Stimulated activated CD8-positive, alpha-beta memory T cell treated with anti-CD3 and anti-CD28 coated beads, Interleukin-4, amount 100 ng/mL, for 48 hours (primary cell): ENCODE measurements at places on chromosomes 2 and 18.

DNA sequence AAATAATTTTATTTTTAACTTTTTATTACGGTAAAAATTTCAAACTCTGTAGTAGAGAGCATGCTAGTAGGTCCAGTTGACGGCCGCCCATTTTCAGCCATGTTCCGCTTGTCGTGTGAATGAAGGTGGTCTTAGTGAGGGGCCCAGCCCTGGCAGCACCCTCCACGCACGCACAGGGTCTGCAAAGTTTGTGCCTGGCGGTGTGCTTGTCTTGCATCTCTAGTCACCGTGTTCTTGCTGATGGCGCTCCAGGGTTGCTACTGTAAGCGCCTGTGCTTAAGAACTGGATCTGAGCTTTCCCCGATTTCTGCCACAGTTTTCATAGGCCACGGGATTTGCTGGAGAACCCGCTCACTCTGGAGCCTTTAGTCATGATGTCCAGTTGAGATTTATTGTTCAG is 28.9 kb downstream of the LDLRAD4 start:
- DNase-seq, result no peak

DNA sequence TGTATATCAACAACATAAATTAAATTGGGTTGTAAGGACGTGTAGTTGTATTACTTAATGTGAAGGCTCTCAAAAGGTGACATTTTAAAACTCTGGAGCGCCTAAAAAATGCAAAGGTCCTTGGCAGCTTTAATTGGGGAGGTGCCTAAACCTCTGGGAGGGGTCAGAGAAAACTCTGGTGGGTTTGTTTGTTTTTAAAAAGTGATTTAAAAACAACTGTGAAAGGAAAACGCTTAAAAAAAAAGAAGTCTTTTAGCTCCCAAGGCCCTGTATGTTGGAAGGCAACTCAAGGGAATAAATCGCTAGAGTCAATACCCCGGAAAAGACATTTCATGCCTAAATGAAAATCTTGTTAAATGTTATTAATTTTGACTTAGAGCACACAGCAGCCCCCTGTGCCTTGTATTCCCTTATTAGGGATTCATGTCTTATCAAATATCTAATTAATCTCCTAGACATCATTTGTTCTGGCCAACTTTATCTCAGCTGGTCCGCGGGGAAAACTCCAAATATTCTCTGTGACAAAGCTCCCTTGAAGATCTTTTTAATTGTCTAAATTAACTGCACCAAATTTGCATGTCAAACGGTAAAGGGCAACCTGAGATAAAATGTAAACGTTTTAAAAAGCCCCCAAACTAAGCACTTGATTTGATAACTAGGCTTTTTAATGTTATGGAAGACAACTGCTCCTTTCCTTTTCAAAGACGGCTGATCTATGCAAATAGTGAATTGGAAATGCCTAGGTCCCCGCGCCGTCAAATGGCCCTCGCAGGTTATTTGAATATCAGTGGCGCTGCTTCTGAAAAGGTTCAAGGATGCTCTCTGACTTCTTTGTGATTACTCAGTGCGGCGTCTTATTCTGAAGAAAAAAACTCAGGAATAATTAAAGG is 4.2 kb downstream of the SP9 start:
- DNase-seq, result no peak

GRCh38 chr18:74314759-74315463 is 728 bp upstream of the C18orf63 start:
- DNase-seq, result no peak

GRCh38 chr2:145807968-145808367 is 1288.0 kb upstream of the ZEB2 start:
- DNase-seq, result no peak

- DNase-seq, result no peak
Measured at GRCh38 chr2:127371037-127371436, 16.7 kb downstream of the MAP3K2 start.

GRCh38 chr2:207072571-207072970 is 93.2 kb downstream of the KLF7 start:
- no peak for DNase-seq

DNA sequence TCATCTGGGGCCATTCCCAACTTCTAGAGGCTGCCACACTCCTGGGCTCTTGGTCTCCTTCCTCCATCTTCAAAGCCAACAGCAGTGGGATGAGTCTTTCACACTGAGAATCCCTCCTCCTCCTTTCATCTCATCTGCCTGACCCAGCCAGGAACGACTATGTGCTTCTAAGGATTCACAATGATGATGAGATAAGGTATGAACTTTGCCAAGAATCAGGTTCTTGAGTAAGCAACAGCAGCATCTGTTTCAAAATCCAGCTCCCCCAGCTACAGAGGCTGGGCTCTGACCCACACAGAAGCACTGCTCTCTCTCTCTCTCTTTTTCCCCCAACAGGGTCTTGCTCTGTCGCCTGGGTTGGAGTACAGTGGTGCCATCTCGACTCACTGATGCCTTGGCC is 46.4 kb downstream of the TIMM21 start:
- no peak for DNase-seq

GRCh38 chr18:72246076-72246475 is 298.1 kb downstream of the CBLN2 start:
- no peak for DNase-seq

- no peak for DNase-seq
Measured at GRCh38 chr18:48937869-48938750, 12.7 kb downstream of the SMAD7 start.

DNA sequence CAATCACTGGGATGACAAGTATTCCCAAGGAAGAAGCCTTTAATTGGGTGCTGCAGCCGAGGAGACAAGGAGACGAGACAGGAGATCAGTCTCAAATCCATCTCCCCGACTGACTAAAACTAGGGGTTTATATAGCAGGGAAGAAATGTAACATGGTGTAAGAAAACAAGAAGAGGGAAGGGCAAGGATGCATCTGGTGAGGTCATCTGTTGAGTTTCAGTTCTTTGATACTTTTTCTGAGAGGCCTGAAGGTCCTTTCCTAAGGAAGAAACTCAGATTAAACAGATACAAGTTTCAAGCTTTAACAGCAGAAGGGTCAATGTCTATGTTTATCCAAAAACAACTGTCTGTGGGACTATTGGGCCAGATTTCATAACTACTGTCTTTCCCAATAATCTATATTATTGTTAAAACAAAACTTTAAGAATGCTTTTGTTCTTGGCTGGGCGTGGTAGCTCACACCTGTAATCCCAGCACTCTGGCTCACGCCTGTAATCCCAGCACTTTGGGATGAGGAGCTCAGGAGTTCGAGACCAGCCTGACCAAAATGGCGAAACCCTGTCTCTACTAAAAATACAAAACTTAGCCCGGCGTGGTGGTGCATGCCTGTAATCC is 2.5 kb upstream of the PDCL3 start:
- DNase-seq, result no peak

GRCh38 chr2:191845876-191846514 is 893 bp downstream of the CAVIN2 start:
- no peak for DNase-seq

DNA sequence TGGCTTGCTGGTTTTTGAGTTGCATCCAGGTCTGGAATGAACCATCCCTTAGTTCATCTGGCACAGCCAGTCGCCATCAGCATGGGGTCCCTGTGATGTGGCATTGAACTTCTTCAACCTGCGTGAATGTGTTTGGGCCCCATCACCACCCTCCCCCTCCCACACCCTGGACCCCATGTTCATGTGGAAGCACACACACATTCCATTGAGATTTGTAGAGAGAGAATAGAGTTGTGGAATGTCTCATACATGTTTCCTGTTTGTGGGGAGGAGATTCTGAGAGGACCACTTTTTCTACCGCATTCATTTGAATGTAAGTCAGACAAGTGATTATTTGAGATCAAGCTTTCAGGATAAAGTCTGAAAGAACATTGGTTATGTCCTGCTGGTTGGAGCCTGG is 117.6 kb upstream of the EML6 start:
- no peak for DNase-seq
